ENCODE measurements at places on chromosomes 2 and 18.

- DNase-seq = no peak
Measured at GRCh38 chr2:116510117-116510671, 1304.3 kb upstream of the DDX18 start.

- DNase-seq = no peak
Measured at GRCh38 chr18:10530002-10530401, 4.2 kb downstream of the NAPG start.

DNA sequence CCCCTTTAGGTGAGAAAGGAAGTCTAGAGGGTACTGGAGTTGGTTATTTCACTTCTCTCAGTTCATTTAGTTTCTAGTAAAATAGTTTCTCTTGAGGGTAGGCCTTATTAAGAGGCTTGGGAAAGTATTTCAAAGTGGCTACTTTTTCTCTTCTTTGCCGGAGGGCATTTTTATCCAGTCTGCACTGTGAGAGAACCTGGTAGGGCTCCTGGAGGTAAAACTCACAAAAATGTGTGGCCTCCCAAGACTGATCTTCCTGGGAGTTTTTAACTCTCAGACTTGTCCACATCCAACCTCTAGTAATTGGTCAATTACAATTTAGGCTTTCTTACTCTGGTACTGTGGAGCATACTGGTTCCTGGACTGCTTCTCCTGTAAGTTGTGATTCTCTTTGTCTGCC, 28.0 kb downstream of the EHBP1 start:
- DNase-seq = no peak

- no peak for DNase-seq
Measured at GRCh38 chr2:214244847-214245246, 166.0 kb upstream of the VWC2L start.

- DNase-seq = no peak
Measured at GRCh38 chr18:43013486-43013885, 102.0 kb downstream of the RIT2 start.

GRCh38 chr18:26482569-26482968, 65.8 kb downstream of the KCTD1 start:
- DNase-seq = no peak

GRCh38 chr2:46062637-46063412, 234.4 kb upstream of the EPAS1 start:
- peak; percentile 66 for DNase-seq

GRCh38 chr2:205637320-205637602, 45.0 kb upstream of the NRP2 start:
- no peak for DNase-seq

DNA sequence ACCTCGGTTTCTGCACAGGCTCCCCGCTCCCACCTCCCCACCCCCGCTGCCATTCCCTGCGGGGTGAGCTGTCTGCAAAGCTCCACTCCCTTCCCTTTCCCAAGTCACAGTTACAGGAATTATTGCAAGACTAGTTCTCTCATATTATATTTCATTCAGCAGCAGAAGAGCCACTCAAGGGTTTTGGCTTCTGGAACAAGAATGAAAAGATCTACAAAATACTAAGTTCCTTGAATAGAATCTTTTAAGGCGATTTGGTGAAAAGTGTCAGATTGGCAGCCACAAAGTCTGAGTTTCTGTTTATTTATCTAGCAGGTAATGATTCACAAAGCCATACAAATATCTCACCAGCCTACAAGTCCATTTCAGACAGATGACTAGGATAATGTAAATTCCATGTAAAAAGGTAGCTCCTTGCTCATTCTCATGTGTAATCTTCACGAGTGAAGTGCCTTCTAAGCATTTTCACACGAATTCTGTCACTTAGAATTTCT, 221.9 kb upstream of the RBBP8 start:
- DNase-seq = no peak

DNA sequence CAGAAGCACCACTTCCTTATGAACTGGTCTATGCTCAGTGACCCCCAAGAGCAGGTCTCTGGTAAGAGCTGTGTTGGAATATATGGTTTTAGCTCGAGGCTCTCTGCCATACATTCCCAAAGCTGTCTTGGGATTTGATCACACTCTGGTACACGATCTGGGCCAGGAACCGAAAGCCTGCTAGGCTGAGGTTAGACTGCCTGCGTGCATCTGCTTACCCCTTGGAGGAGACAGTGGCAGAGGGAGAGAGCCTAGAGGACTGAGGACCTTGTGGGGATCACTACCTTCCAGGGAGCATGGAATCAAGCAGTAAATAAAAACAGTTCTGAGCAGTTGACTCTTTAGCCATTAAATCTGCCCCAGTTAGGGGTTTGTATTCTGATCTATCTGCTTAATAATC, 63.7 kb downstream of the ZNF532 start:
- DNase-seq = no peak

DNA sequence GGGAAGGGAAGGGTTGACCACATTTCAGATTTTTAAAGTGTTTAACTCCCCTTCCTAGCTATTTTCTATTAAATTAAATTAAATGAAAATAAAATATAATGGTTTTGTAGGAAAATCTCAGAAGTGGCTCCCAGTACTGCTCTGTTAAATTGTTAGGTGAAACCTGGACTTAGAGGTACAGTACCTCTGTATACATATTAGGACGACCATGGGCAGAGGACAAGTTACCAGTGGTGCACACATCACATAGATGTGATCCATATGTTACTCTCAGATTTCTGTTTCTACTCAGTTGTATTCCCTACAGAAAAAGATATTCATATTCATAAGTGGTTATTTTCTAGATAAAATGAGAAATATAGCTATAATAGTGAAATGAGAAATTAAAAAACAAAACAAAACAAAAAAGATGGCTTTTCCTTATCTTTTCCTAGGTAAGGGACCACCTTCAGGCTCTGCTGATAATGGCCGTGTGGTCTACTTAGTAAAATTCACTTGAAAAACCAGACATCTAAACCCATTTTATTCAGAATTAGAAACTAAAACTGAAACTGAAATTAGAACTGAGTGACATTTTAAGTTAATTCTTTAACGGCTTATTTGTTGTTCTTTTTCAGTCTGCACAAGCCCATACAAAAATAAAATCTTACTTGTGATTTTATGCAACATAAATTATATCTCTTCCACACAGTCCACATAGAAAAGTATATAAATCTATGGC, 832.5 kb upstream of the CHAC2 start:
- no peak for DNase-seq

GRCh38 chr2:101464841-101465240, 10.1 kb downstream of the RFX8 start:
- DNase-seq = no peak

GRCh38 chr2:107584577-107584976, 242.1 kb upstream of the RGPD4 start:
- DNase-seq = no peak

GRCh38 chr2:155250800-155251199, 552.3 kb downstream of the KCNJ3 start:
- DNase-seq = no peak

GRCh38 chr2:1234731-1235308, 178.4 kb upstream of the TPO start:
- no peak for DNase-seq

DNA sequence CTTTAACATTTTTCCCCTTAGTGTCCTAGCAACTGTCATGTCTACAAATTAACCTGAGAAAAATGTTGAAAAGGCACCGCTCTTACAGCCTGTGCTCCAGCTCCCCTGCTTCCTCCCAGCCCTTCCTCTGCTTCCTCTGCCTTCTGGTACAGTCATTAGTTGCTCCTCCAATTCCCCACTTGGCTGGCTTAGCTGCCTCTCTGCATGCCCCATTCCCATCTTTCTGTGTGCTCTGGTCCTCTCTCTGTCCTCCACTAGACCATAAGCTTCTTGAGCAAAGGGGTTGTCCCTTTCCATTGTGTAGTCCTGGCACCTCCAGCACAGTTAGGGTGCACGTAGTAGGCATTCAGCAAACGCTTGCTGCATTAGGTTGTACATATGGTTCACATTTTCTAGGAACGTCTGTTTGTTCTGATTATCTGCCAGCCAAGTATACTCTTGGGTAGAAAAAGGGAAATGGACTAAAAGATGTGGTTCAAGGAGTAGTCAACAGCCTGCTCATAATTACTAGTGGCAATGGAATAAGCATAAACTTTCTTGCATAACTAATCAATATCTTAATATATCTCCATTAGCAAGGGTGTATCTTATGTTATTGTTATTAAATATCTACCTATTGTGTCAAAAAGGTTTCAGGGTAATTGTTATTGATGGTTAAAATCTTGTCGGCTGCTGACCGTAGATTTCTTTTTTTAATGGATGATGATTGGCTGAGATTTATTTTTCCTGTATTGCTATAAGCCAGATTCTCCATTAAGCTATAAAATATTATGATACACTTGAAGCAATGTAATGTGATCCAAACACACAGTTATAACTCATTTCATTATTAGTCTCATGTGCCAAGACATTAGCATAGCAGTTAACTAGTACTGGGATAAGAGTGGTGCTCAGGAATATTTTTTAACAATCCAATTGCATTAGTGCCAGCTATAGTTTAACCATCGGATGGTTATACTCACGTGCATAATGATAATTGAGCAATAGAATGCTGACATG, 340.1 kb downstream of the SLC4A3 start:
- no peak for DNase-seq

DNA sequence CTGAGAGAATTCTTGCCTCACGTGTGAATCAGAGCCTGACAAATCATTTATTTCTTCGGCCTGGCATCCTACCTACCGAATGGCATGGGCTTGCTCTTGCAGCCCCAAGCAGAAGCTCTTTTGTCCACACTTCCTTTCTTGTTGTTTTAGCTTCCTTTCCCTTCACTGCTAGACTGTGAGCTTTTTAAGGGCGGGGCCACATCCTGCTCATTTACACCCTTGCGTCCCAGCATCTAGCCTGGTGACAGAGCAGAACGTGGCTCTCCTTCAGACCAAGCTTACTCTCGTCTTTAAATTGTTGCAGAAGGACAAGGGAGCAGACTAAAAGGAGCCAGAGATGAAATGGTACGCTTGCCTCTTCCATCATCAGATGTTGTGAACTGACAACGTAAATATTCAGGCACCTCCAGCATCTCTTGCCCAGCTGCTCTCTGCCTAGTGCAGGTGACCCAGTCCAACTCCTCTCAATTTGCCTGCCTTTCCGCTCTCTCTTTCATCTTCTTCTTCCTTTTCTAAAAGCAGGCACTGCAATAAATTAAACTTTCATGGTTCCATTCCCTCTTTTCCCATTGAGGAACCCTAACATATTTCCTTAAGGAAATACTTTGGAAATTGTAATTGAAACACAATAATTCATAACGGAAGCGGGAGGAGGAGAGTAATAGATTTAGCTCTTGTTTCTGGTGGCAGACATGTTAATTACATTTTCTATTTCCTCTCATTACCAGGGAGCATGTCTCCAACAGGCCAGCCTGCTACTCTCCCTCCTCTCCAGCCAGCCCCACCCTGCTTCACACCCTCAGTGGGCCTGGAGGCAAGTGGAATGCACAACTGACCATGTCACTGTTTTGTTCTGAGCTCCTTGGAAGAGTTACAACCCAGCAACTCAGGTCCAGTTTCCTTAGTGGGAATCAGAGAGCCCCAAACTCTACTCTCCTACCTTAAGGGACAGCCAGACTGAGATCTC, 228.1 kb upstream of the TRIB2 start:
- DNase-seq = no peak

DNA sequence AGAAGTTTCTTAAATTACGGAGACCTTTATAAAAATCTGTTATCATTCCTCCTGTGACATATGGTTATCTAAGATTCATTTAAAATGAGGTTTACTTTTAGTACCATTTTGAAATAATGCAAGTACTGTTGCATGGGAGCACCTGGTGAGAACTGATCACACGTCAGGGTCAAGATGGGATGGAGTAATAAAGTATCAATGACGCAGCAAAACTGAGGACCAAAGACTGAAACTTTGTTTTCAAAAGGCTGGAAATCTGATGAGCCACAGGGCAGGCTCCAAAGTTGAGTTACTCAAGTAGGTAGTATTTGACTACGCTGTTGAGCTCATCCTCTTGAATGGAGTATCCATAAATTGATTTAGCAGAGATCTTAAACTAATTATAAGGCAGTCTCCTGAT, 411.9 kb upstream of the ZNF804A start:
- DNase-seq = no peak

DNA sequence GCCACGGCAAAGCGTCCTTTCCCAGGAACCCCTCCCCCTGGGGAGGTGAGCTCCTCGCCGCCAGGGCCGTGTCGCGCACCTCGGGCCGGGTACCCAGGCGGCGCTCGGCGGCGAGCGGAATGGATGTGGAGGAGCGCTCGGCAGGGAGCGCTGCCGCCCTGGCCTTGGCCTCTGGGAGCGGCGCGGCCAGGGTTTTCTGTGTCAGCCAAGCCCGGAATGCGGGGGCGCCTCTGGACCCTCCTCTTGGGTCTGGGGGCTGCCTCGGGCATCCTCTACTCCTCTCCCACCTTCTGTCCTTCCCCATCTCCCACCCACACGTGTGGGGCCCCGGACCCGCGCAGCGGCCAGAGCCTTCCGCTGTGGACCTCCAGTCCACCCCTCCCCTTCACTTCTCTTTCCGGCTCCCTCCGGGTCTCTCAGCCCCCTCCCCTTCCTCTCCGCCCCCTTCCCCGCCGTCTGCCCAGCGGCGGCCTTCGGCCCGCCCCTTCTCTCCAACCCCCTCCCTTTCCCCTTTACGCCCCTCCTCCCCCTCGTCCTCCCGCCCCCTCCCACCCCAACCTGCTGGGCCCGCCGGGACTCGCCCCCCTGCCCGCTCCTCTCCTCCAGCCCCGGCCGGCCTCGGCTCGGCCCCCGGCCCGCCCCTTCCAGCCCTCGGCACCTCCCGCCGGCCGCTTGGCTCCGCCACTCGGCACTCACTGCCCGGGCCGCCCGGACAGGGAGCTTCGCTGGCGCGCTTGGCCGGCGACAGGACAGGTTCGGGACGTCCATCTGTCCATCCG, at the start of gene MERTK:
Gene MERTK (plus strand): TSS at position 684 of the 779 bp plus-strand sequence. CDS start 129 bp downstream, outside the sequence.
- peak; percentile 45 for DNase-seq

DNA sequence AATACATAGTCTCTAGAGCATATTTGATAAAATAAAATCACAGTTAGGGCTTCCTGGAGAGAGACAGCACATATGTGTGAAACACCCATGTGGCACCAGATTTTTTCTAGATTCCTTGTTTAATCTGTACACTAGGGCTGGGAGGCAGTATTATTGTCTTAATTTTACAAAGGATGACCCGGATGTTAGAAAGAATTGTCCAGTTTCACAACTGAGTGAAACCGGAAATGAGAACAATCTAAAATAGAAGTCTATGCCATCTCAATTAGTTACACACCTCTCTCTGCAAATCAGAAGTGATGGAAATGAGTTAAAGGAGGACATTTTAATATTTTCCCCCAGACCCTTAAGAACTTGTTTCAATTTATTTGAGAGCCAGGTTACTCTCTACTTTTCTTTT, 463.7 kb upstream of the DSEL start:
- DNase-seq = no peak

GRCh38 chr18:48750485-48751175, 200.1 kb downstream of the SMAD7 start:
- DNase-seq = no peak

DNA sequence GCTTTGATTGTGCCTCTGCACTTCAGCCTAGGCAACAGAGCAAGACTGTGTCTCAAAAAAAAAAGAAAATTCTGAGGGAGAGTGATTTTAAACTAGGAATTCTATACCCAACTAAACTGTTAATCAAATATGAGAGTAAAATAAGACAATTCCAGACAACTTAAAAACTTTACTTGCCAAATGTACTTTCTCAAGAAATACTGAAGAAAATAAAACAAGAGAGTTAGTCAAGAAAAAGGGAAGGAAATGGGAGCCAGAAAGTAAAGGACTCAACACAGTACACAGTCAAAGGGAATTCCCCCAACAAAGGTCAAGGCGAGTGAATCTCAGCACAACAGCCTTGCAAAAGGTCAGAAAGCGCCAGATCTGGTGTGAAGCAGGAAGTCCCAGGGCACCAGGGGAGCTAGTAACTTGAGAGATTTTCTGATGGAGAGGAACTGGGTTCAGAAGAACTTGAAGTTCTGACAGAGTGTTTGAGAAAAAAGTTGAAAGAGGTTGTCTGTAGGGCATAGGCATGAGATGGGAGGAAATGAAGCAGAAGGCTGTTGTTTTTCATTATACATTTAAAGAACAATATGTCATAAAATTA, 22.6 kb upstream of the TBC1D8 start:
- DNase-seq = no peak

Measured in stimulated activated CD8-positive, alpha-beta memory T cell treated with anti-CD3 and anti-CD28 coated beads, Interleukin-7, amount 100 ng/mL, for 48 hours (primary cell).